ENCODE measurements at places on chromosomes 12 and 14.
A peak's percentile ranks its signal among the peaks of the same experiment; 100 is the strongest.

DNA sequence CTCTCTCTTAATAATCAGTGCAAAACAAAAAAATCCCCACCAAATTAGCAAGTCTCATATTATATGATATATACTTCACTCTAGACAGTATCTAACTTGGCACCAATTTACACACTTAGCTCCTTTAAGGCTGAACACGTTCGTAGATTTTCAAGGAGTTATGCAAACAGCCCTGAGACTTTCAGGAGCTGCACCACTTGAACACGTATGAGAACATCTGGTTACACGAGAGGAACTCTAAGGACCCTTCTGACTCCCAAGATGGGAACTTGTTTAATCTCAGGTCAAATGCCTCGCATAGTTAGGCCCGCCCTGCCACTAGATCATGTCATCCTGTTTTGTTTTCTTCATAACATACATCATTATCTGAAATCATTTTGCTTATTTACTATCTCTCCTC, 10.0 kb downstream of the SPRING1 start:
- no peak for DNase-seq

DNA sequence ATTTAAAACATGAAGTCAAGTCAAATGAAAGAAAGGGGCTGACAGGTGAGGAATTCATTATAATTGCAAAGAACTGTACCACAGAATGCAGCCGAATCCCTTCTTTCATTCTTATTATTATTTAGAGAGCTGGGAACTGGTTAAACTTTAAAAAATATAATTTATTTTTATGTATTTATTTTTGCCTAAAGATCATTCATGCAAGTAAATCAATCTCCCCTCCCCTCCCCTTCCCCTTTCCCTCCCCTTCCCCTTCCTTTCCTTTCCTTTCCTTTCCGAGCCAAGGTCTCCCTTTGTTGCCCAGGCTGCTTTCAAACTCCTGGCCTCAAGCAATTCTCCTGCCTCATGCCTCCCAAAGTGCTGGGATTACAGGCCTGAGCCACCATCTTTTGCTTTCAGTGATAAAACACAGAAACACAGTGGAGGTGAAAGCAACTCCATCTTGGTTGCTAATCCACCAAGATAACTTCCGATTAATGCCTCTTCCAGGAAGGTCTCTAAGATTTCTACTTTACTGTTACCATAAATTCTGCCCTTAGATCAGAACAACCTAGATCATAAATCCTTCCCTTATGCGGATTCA, 6.0 kb upstream of the UBC start:
- DNase-seq: no peak

GRCh38 chr12:66962290-66962689, 283.4 kb upstream of the GRIP1 start:
- no peak for DNase-seq

- DNase-seq: peak; percentile 51
Measured at GRCh38 chr14:51852541-51852940, 7.9 kb upstream of the GNG2 start.

DNA sequence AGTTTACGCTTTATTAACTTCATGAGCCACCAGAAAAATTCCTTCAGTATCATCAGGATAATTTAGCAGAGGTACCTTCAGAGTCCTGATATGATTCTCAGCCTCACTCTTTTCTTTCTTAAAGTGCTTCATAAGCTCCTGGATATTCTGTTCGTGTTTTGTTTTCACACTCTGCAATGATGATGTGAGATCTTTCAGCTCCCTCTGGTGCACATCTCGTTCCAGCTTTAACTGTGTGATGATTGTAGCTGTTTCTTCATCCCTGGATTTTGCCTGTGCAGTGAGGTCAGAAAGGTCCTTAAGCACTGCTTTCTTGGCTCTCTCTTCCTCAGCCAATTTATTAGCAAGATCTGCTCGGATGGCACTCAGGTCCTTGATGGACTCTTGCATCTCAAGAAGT, 156.7 kb downstream of the CEP128 start:
- no peak for DNase-seq

GRCh38 chr14:104768437-104769323, 15.7 kb downstream of the SIVA1 start:
- DNase-seq: peak; percentile 82

DNA sequence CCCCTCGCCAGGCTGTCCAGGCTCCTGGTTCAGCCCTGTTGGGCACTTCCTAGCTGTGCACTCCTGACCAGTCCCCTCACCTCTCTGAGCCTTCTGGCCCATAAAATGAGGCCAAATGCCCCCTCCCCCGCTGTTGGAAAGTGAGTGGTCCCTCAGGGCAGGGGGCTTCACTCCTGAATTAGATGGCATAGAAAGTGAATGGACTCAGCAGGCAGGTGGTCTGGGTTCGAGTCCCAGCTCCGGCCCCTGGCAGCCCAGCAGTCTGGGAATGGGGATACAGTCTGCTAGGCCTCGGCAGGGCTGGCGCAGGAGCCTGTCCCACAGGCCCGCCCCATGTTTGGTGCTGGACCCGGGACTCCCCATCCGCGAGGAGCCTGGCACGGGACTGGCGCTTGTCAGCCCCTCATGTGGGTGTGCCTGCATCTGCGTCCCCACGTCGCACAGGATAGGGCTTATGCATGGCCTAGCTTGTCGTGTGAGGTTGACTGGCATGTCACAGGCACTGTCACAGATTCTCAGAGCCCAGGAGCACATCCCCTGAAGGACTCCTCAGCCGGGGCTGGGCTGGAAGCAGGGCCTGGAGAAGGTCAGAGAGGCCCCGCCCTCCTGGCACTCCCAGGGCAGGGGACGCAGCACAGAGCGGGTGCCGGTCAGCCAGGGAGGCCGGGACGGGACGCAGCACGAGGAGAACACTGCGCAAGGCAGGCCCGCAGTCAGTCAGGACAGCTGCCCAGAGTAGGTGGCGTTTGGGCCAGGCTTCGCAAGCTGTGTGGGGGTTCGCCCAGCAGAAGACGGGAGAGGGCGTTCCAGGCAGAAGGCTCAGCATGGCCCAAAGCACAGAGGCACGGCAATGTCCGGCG, 40.5 kb downstream of the DIO3 start:
- DNase-seq: no peak

GRCh38 chr14:104395276-104395675, 184.3 kb upstream of the C14orf180 start:
- no peak for DNase-seq

DNA sequence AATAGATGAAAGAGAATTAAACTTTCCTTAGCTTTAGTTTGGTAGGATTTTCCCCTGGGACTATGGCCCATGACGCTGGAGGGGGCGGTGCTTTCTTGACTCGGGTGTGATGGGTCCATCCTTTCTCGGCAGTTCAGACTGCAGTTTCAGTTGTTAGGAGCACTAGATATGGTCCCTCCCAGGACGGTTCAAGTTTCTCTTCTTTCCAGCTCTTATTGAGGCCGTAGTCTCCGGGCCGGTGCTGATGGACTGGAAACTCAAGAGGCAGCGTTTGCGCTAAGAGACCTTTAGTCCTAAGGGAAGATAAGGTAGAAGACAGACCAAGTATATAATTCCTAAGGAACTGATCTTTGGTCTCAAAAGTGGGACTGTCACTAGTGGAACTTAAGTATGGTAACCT, 111.2 kb downstream of the RIN3 start:
- DNase-seq: no peak

GRCh38 chr12:57222286-57223190, 5.9 kb downstream of the NXPH4 start:
- no peak for DNase-seq

DNA sequence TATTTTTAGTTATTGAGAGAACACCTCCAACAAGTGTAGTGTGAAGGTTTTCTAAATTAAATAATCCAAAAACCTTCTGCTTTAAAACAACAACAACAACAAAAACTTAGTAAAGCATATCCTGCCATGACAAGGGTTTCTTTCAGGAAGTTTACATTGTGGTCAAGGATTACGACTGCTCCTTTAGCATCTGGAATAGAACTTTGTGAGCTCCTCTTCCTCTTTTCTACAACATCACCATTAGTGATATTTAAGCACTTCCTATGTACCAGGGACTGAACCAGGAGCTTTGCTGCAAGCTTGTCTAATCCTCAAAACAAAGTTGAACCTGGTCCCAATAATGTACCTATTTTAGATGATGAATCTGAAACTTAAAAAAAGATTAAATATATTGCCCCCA, 315.4 kb upstream of the KITLG start:
- peak; percentile 69 for DNase-seq

DNA sequence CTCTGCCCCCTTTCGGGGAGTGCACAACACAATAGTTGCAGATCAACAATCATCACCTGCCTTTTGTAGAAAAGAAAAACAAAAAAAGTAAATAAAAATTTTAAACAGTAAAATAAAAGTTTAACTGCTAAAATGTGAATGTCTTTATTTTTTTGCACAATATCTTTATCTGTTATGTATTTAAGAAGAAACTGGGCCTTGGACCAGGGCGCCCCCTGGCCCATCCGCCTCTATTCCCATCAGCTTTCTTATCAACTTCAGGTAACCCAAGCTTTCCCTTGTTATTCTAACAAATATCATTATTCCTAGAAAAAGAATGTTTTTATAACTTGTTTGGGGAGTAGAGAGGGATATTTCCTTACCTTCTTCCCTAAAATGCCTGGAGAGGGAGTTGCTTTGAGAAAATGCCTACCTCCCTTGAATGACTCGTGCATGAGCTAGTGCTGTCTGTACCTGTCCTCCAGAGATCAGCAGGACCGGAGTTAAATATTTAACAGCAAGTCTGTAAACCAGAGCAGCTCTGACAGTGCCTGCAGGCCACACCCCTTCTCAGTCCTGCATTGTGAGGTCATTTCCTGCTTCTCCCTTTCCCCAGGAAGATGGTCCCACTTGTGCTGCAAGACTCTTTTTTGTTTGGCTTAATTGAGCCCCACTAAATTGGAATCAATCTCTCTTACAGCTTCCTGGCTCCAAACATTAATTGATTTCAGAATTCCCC, 192.8 kb upstream of the RGS6 start:
- DNase-seq: peak; percentile 61

DNA sequence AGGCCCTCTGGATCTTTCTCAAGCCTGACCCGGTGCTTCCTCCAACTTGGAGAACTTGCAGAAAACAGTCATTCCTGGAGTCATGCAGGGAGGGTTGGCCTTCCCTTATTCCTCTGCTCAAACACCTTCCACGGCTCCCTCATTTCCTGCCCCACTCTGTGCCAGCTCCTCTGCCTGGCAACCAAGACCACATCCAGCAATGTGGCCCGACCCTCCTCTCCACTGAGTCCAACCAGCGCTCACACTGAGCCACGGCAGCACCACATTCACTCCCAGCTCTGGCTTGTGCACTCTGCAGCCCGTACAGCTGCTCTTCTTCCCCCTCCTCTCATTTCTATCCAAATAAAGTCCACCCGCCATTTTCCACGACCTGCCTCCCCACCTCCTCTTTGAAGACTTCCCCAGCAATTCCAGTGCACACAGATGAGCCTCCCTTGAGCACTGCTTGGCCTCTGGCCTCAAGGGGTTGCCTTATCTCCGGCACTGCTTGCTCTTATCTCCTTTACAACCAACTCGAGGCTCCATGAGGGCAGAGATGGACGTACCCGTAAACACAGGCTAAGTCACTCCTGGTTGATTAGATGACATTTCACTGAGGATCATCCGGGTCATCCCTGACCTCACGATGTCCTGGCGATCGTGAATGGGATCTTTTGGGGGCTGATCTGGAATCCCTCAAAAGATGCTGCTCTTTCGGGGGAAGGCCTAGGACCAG, 5.4 kb downstream of the PGF start:
- DNase-seq: no peak

GRCh38 chr12:22126758-22127157, 80.7 kb downstream of the CMAS start:
- no peak for DNase-seq

DNA sequence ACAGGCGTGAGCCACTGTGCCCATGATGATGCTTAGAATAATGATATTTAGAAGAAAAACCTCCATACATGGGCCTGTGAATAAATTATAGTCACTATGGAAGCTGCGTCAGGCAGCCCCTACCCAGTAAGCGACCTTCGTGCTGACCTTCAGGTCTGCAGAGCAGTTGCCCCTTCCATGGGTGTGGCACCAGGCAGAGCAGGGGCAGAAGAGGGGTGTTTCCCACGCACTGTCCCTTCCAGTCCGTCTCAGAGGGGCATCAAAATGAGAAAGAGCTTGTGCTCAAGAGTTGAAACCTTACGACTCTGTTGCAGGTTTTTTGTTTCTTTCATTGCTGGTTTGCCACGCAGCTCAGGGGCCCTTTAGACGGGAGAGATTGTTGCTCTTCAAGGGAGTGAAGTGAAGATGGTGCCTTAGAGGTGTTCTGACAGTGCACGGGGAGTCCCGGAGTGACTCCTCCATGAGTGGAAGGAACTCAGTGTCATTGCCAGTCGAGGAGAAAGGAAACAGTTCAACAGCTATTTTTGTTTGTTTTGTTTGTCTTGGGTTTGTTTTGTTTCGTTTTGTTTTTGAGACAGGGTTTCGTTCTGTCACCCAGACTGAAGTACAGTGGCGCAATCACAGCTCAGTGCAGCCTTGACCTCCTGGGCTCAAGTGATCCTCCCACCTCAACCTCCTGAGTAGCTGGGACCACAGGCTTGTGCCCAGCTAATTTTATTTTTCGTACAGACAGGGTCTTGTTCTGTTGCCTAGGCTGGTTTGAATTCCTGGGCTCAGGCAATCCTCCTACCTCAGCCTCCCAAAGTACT, 13.9 kb downstream of the CKB start:
- no peak for DNase-seq

DNA sequence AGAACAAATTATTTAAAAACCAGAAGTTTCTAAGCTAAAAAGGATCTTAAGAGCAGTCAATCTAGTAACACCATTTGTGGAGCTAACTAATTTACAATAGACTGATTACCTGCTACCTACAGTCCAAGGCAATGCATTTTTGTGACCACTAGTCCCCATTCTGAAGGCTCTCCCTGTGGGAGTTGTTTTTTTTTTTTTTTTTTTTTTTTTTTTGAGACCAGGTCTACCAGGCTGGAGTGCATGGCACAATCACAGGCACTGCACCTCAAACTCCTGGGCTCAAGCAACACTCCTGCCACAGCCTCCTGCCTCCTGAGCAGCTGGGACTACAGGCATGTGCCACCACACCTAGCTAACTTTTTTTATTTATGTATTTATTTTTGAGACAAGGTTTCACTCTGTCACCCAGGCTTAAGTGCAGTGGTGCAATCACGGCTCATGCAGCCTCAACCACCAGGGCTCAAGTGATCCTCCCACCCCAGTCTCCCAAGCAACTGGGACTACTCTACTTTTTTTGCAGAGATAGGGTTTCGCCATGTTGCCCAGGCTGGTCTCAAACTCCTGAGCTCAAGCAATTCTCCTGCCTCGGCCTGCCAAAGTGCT, 3.9 kb downstream of the GNPTAB start:
- DNase-seq: no peak

DNA sequence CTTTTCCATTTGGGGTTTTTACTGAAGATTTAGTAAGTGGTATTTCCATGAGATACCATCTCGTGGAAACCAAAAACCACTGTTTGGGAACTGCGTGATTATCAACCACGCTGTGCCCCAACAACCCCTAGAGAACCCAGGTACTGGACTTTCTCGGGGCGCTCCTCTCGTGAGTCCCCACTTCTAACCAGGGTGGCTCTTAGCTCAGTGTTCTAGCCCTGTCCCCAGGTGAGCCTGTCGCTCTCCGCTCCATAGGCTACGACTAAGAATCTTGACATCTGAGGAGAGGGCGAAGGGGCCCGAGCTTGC, 686 bp downstream of the MCRS1 start:
- no peak for DNase-seq
